ENCODE measurements at places on chromosomes 6 and 20.

- DNase-seq = peak; percentile 44
- no peaks in the 10 kb centered on the region for H3K4me1 ChIP-seq
- H3K36me3 ChIP-seq = no peaks in the 10 kb centered on the region
- H3K27ac ChIP-seq = no peak overlapping the region
- H3K4me3 ChIP-seq = no peak overlapping the region
- peaks cover 18% of the 10 kb centered on the region for H3K27me3 ChIP-seq
These were observed 10.7 kb downstream of the BHLHE23 start for GRCh38 chr20:62995898-62996595.

DNA sequence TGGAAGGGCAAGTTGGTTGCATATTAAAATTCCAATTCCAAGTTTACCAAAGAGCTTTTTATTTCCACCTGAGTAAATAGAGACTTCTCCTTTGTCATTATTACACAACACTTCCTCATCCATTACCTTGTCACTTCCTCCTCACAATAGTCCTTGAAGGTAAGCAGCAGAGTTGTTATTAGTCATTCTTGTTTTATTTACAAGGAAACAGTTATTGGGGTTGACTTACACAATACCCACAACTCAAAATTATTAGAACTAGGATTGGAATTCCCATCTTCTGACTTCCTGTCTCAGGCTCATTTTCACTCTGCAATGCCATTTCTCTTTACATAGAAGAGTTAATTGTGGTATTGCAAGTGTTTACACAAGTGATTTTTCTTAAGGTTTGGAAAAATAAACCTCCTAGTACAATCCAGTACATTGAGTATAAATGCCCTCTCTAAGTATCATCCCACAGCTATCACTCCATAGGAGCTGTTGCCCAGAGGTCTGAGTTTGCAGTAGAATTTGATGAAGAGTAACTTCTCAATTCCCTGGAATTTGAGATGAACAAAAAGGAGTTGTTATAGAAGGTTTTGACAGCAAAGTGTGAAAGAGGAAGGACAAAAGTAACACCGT is 28.9 kb upstream of the MTRF1L start:
- H3K36me3 ChIP-seq = no peaks in the 10 kb centered on the region
- no peak overlapping the region for H3K27ac ChIP-seq
- H3K4me3 ChIP-seq = no peak overlapping the region
- DNase-seq = no peak

DNA sequence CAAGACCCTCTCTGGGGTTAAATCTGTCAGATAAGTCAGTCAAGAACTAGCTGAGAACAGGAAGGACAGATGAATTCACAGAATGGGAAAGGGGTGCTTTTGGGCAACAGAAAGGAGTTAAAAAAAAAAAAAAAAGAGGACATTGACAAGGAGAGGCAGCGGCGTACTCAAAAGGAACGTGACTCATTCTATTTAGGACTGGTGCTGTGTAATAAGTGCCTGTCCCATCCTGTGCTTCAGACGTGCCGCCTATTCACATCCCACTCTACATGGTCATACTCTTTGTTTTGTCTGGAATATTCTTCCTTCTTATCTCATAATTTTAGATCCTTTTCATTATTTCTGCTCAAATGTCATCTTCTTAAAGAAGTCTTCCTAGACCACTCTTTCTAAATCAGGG is 101.1 kb upstream of the EMILIN3 start:
- peaks cover 69% of the 10 kb centered on the region for H3K36me3 ChIP-seq
- no peaks in the 10 kb centered on the region for H3K27me3 ChIP-seq
- peaks cover 13% of the 10 kb centered on the region for H3K4me1 ChIP-seq
- H3K4me3 ChIP-seq = no peak overlapping the region

GRCh38 chr20:44643596-44644229 is 7.8 kb downstream of the ADA start:
- H3K4me3 ChIP-seq = no peak overlapping the region
- H3K4me1 ChIP-seq = peaks cover 29% of the 10 kb centered on the region
- DNase-seq = peak; percentile 75
- peak overlapping the region; percentile 83 for H3K27ac ChIP-seq
- H3K27me3 ChIP-seq = no peaks in the 10 kb centered on the region
- H3K36me3 ChIP-seq = peaks cover 4% of the 10 kb centered on the region

- no peaks in the 10 kb centered on the region for H3K4me1 ChIP-seq
- H3K4me3 ChIP-seq = no peak overlapping the region
- no peaks in the 10 kb centered on the region for H3K27me3 ChIP-seq
- no peak overlapping the region for H3K27ac ChIP-seq
These were observed 185.0 kb downstream of the HS3ST5 start for GRCh38 chr6:114157848-114158247.

- peaks cover 97% of the 10 kb centered on the region for H3K4me1 ChIP-seq
- no peaks in the 10 kb centered on the region for H3K27me3 ChIP-seq
- H3K27ac ChIP-seq = peak overlapping the region; percentile 76
- H3K36me3 ChIP-seq = no peaks in the 10 kb centered on the region
These were observed 17.5 kb downstream of the ACSS1 start for GRCh38 chr20:25040438-25040831.

DNA sequence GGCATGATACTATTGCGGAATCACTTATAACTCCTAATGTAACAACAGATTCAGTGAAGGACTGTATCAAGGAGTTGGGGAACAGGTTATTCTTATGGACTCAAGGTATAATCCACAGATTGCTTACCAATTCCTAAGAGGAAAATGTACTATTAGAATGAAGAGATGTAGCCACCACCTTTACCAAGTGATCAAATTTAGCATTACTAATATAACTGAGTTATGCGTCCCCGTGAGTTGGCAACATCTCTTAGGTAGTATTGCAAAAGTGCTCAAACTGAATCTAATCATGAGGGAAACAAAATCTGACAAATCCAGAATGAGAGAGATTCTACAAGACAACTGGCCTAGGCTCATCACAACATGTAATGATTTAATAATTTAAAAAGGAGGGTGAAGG is 777 bp upstream of the SNRNP48 start:
- no peaks in the 10 kb centered on the region for H3K27me3 ChIP-seq
- no peak for DNase-seq
- peaks cover 26% of the 10 kb centered on the region for H3K4me1 ChIP-seq
- peak overlapping the region; percentile 99 for H3K4me3 ChIP-seq
- H3K36me3 ChIP-seq = peaks cover 23% of the 10 kb centered on the region

DNA sequence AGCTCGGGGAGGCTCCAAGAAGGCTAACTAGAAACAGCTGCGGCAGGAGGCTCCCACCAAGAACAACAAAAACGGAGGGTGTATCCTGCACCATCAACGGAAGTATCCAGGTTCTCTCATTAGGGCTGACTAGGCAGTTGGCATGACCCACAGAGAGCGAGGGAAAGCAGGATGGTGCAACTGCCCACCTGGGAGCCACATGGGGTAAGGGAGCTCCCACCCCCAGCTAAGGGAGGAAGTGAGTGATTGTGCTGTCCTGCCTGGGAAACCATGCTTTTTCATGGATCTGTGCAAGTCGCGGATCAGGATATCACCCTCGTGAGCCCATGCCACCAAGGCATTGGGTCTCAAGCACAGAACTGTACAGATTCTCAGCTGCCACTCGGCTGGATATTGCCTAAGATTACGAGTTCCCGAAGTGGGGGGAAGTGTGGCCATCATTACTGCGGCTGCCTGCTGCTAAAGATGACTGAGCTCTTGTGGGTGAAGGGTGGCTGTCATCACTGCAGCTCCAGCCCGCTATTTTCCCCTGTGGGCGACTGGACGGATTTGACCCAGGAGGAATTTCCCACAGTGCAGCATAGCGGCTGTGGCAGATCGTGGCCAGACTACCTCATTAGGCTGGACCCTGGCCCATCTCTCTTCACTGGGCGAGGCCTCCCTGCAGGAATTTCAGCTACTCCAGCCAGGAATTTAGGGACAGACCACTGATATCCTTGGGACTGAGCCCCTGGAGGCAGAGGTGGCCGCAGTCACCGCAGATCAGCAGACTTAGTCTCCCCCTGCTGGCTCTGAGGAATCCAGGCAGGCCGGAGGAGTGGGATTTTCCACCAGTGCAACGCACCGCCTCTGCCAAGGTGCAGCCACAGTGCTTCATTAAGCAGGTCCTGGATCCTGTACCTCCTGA is 515.7 kb downstream of the FRK start:
- H3K36me3 ChIP-seq = no peaks in the 10 kb centered on the region
- H3K27me3 ChIP-seq = no peaks in the 10 kb centered on the region
- H3K27ac ChIP-seq = no peak overlapping the region
- no peak overlapping the region for H3K4me3 ChIP-seq
- no peaks in the 10 kb centered on the region for H3K4me1 ChIP-seq

- H3K4me1 ChIP-seq = peaks cover 14% of the 10 kb centered on the region
- no peak overlapping the region for H3K4me3 ChIP-seq
These were observed 49.3 kb upstream of the FAM83C start for GRCh38 chr20:35341366-35342028.

DNA sequence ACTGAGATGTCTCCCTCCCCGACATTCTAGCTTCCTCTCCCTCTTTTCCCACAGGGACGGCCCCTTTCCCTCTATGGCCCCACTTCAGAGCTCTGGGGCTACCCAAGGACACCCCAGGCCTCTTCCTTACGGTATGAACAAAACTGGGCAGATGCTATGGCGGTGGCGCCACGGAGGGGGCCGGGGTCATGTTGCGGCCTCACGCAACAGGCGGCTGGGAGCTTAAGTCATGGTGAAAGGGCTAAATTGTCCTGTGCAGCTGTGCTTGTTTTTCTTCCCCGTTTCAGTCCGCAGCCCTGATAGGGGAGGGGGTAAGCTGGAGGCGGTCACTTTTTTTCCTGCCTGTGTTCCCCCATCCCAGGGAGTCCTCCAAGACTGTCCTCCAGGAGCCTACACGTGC is 17.6 kb upstream of the KIAA1755 start:
- H3K27me3 ChIP-seq = no peaks in the 10 kb centered on the region
- H3K36me3 ChIP-seq = no peaks in the 10 kb centered on the region
- H3K4me1 ChIP-seq = no peaks in the 10 kb centered on the region
- no peak for DNase-seq

DNA sequence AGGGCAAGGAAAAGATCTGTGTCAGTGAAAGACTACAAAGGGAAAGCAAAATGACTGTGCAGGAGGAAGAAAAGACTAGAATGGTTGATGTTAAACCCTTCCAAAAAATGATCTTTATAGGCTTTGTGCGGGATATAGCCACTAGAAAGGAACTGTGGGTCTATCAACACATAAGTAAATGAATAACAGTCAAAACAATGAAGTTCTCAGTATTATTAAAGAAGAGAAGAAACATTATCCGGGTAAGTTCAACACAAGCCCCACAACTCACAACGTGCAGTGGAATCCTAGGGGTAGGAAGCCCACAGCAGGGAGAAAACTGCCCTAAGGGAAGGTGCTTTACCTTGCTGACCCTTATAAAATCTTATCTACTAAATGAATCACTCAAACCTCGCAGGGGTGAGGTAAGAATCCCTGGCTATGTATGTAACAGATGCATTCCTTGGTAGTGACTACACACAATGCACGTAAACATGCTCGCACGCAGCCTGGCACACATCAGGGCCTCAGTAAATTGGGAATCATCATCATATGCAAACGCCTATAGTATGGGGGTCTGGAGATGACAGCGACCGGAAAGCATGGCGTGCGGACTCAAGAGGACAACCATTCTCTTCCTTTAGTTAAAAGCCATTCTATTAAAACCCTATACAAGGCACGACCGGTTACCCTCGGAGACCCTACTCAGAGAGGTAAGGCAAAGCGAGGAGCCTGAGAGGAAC is 11.3 kb downstream of the TFAP2A start:
- no peak for DNase-seq
- peaks cover 3% of the 10 kb centered on the region for H3K4me1 ChIP-seq
- no peaks in the 10 kb centered on the region for H3K36me3 ChIP-seq
- H3K27me3 ChIP-seq = peaks cover 75% of the 10 kb centered on the region
- peak overlapping the region; percentile 48 for H3K4me3 ChIP-seq
